ENCODE measurements at places on chromosomes 7 and 10.

DNA sequence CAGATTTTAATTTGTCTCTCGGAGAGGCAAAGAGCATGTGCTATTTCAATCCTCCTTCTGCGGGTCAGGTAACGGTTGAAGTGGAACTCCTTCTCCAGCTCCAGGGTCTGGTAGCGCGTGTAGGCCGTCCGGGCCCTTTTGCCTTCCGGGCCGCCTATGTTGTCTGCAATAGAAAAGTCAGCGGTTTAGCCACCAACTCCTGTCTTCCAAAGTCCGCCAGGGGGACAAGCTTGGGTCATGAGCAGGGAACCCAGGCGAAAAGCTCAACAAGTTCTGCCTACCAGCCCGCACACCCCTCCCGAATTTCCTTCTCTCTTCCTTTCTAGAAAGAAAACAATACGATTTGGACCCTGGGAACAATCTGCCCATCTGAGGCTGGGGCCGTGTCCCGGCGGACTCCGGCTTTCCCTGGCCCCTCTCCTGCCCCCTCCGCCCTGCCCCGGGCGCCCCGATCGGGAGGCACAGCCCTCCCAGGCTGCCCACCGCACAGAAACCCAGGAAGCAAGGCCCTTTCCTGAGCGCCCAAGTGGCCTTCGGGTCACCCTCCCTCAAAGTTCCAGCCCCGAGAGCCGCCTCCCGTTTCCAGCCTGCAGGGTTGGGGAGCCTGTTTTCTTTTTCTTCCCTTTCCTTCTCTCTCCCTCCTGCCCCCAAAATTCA, 1.4 kb downstream of the HOXA5 start:
- no peak for DNase-seq

DNA sequence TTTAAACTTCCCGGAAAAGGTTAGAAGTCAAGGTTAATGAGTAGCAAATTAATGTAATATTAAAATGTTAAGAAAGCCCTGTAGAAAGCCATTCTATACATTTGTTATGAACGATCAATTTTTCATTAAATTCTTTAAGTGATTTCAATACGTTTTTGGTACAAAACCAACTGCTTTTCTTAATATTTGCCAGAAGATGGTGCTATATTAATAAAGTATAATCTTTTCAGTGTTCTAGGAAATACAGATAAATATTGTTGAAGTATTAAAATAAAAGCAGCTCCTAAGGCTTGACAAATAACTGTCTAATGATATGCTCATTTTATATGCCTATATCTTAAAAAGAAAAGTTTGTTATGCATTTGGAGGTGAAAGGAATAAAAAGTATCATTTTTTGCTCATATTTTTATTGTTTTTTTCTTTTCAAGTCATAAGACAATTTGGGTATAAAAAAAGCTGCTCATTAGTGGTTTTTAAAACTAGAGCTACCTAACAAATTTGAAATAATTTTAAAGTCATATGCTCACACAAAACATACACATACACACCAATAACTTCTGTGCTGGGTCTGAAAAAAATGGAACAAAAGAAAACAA, 130.3 kb upstream of the POT1 start:
- no peak for DNase-seq

- DNase-seq = no peak
Observed at GRCh38 chr10:100826661-100826982, 81.2 kb downstream of the PAX2 start.

- DNase-seq = no peak
Observed at GRCh38 chr10:85864173-85864549, 502.4 kb downstream of the GRID1 start.

- no peak for DNase-seq
Observed at GRCh38 chr10:121765204-121765603, 162.6 kb downstream of the ATE1 start.

- no peak for DNase-seq
Observed at GRCh38 chr10:80524190-80524909, 13.4 kb upstream of the SH2D4B start.

DNA sequence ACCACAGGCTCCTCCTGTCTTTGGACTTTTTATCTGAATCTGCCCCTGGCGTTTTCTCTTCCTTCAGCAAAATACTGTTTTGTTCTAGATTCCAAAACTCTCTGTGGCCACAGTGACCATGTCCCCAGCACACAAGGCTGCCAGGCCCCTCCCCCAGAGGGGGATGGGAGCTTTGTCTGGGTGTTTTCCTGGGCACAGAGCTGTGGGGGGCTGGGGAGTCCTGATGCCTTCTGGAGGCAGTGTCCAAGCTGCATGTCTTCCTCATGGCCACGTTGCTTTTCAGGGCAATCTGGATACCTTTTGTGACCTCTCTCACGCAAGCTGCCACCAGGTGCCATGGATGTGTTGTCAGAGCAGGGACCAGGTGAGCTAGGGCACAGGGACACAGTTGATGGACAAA, 26.2 kb downstream of the ANTXRL start:
- no peak for DNase-seq

- no peak for DNase-seq
Observed at GRCh38 chr10:52769966-52770365, 2.6 kb downstream of the MBL2 start.

DNA sequence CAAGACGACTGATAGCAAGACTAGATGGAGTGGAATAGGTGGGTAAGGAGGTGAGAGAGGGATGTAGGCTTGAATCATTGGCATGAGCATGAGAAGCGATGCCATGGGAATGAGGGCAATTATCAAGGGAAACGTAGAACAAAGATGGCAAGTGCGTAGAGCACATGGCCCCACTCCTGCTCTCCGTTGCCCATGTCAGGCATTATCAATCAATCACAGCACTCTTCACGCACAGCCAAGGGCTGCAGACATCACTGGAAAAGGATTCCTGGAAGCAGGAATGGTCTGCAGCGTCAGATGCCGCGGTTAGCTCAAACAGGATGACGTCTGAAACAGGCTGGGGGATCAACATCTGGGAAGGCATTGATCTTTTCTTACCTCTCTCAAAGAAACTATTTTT, 25.6 kb upstream of the GALNTL5 start:
- DNase-seq = no peak

- DNase-seq = no peak
Observed at GRCh38 chr7:135650831-135651573, 11.3 kb upstream of the STMP1 start.

DNA sequence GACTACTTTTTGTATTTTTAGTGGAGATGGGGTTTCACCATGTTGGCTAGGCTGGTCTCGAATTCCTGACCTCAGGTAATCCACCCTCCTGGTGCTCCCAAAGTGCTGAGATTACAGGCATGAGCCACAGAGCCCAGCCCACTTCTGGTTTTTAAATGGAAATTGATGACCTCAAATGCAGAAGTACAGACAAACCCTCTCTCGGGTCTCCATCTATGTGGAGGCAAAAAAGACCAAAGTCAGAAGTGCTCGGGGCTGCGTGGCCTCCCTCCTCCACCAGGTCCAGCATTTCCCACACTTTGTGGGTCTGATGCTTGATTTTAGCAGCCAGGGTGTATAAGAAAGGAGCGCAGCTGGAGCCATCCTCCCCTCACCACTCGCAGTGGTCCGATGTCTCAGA, 187.3 kb upstream of the AUTS2 start:
- no peak for DNase-seq

DNA sequence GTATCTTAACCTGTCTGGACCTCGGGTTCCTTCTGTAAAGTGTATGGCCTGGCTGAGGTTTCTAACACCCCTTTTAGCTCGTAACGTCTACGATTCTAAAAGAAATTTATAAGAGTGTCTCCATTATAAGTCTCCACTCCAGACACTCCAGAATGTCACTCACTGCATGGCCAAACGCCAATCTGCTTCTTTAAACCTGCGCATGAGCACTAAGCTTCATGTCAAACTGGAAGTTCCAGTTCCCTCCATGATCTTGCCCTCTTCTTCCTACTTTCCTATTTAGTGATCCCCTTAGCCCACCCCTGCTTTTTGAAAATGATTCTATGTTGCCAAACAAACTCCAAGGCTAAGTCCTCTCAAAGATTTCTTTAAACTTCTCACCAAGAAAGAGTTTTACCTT, 241.4 kb upstream of the NPVF start:
- no peak for DNase-seq

GRCh38 chr7:115864082-115864481, 166.5 kb downstream of the TFEC start:
- no peak for DNase-seq

DNA sequence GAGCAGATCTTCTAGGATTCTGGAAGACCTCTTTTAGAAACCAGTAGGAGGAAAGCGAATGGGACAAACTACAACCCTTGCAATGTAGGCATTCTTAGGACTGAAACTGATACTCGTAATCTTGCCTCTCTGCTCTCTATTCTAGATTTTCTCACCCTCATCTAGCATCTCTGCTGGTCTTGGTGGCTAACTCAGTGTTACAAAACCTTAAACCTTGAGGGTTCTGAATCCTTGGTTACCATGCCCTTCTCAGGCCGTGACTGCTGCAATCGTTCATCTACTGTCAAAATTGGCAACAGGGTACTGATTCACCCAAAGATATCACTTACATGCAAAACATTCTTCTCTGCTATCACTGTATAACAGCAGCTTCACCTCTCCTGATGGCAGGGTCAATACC, 55.2 kb downstream of the SAMD9 start:
- no peak for DNase-seq

GRCh38 chr7:47647181-47647917, 65.4 kb upstream of the TNS3 start:
- no peak for DNase-seq

- no peak for DNase-seq
Observed at GRCh38 chr10:124083740-124084397, 9.5 kb downstream of the CHST15 start.

GRCh38 chr10:122168598-122169394, 102.3 kb upstream of the BTBD16 start:
- DNase-seq = no peak

- DNase-seq = no peak
Observed at GRCh38 chr7:102842284-102842683, 70.5 kb upstream of the LRRC17 start.

GRCh38 chr10:76885816-76886215, 751.8 kb downstream of the KCNMA1 start:
- DNase-seq = no peak

GRCh38 chr10:124119946-124120345, 26.5 kb upstream of the CHST15 start:
- no peak for DNase-seq

DNA sequence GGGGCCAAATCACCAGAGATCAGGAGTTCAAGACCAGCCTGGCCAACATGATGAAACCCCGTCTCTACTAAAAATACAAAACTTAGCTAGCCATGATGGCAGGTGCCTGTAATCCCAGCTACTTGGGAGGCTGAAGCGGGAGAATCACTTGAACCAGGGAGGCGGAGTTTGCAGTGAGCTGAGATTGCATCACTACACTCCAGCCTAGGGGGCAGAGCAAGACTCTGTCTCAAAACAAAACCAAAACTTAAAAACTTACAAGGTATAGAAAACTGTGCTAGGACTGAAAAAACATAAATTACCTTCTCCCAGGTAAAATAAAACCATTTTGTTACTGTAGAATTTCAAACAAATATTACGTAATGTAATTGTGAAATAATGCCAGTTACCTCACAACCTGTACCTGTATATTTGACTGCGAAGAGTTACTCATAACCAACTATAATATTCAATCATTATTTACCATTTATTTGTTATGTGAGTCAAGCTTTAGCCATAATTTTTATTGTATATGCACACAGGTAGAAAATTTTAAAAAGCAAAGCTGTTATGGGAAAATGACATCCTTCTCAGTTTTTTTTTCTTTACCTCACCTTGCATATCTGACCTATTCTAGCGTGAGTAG, 180.9 kb downstream of the SEMA3A start:
- DNase-seq = no peak

GRCh38 chr10:127587668-127588365, 38.7 kb downstream of the NPS start:
- DNase-seq = no peak

GRCh38 chr7:159116581-159117339, 27.9 kb downstream of the VIPR2 start:
- no peak for DNase-seq

- DNase-seq = no peak
Observed at GRCh38 chr10:124072106-124072505, 21.3 kb downstream of the CHST15 start.

- no peak for DNase-seq
Observed at GRCh38 chr7:102897856-102898531, 14.8 kb upstream of the LRRC17 start.

- DNase-seq = no peak
Observed at GRCh38 chr7:66682350-66683093, 53.8 kb downstream of the KCTD7 start.
